ENCODE measurements at places on chromosomes 4 and X.

DNA sequence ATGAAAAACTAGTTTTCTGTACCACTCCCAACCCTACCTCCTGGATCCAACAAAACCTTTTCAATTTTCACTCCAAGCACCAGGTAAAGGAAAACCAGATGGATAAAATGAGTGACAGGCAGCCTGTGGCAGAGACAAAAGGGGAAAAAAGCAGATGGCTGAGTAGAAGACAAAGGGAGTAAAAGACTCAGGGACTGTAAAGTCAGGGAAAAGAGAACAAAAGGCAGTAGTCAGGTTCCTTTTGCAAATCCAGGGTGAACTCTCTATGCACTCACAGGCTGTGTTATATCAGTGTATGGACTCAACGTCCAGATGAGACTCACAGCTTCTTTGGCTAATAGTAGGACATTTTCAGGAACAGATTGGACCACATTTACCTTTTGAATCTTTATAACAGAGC is 54.2 kb downstream of the QRFPR start:
- DNase-seq: no peak

- no peak for DNase-seq
Observed at GRCh38 chrX:148035380-148035779, 54.2 kb downstream of the FMR1NB start.

- no peak for DNase-seq
Observed at GRCh38 chrX:33142331-33142730, 69.0 kb downstream of the DMD start.

- no peak for DNase-seq
Observed at GRCh38 chr4:15100380-15100779, 98.1 kb downstream of the CPEB2 start.

- DNase-seq: no peak
Observed at GRCh38 chrX:119762718-119763117, 4.3 kb downstream of the SOWAHD start.

DNA sequence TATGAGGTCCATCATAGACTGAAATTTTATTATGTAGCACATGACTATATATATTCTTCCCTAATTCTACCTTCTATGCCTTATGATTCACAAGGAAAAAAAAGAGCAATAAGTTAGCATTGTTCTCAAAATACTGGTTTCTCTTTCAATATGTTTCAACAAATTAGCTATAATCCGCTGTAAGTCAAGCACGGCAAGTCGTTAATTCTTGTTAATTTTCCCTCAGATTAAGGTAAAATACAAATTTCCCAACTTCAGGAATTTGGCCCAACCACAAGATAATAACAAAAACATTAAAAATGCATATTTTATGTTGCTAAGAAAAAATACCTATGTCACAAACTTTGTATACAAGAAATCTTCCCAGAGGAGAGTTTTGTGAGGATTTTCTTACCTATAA is 296.5 kb upstream of the GALNTL6 start:
- no peak for DNase-seq

DNA sequence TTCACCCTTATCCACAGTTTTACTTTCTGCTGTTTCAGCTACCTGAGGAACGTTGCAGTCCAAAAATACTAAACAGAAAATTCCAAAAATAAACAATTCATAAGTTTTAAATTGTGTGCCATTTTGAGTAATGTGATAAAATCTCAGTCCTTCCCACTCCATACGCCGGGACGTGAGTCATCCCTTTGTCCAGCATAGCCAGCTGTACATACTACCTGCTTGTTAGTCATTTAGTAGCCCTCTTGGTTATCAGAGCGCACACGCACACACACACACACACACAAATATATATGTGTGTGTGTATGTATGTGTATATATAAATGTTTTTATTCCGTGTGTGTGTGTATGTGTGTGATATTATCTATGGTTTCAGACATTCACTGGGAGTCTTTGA is 4.8 kb upstream of the CCSER1 start:
- no peak for DNase-seq

GRCh38 chrX:114584983-114585842 is 1.3 kb downstream of the HTR2C start:
- no peak for DNase-seq

DNA sequence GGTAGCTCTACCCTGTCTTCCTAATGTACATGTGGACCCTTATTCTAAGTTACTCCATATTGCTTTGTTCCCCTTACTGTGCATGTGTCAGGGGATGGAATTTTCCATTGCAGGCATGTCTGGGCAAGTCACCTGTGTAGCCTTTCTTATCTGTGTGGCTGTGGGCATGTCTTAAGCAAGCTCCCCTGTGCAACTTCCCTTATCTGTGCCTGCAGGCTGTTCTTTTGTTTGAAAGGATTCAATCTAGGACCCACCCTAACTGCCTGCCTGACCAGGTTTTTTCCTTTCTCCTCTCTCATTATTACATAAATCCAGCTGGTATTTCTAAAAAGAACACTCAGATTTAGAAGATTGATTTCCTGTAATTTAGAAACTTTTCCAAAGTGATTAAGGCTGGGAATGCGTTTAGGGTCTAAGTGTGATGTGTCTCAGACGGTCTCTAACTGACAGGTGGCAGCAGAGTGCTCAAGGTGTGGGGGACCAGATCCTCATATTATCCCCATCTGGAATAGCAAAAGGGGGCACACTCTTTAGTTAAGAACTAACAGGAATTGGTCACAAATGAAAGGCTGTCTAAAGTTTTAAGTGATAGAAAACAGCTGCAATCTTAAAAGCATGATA is 198.9 kb upstream of the PPP1R2C start:
- peak; percentile 72 for DNase-seq

GRCh38 chr4:141565379-141566089 is 70.8 kb upstream of the IL15 start:
- DNase-seq: no peak

- peak; percentile 15 for DNase-seq
Observed at GRCh38 chr4:7770224-7771050, 169.2 kb downstream of the AFAP1 start.

GRCh38 chrX:119539872-119540271 is 25.3 kb downstream of the STEEP1 start:
- DNase-seq: no peak

- no peak for DNase-seq
Observed at GRCh38 chr4:55029821-55030503, 95.4 kb downstream of the KDR start.

DNA sequence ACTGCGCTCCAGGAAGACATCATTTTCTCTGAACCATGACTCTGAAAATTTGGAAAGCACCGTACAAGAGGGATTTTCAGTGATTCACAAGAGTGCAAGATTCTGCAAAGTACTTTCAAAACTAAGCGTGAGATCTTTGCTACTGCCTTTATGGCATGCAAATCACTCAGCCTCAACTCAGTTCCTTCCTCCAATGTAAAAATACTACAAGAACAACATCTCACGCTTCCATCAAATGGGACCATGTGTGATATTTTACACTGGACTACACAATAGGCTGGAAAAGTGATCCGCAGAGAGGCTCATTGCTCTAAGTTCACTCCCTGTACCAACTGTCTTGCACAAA is 674 bp upstream of the IL15 start:
- no peak for DNase-seq
